Dermis lymphatic vessel endothelial cell (primary cell): ENCODE measurements at places on chromosomes 1 and 21. TPM values are rescaled to one million over a fixed set of nuclear protein-coding genes. Genes with fewer than 3 reads are reported as not detected.

Gene ANGPTL3
- total RNA-seq = not detected in 2 replicates

Gene CLCA1
- total RNA-seq = not detected in 2 replicates

Gene STYXL2
- total RNA-seq = not detected in 2 replicates

Gene CDK18
- total RNA-seq = 0.11 and 0.26 TPM in 2 replicates

Gene SHISAL2A
- not detected in 2 replicates for total RNA-seq

Gene SLC5A9
- 0.11 and 0.17 TPM in 2 replicates for total RNA-seq

Gene IGSF3
- 40.5 and 56.0 TPM in 2 replicates for total RNA-seq

Gene B3GALT5
- total RNA-seq = not detected in 2 replicates

Gene CD53
- total RNA-seq = not detected in 2 replicates

Gene BARHL2
- not detected in 2 replicates for total RNA-seq

Gene MX2
- total RNA-seq = 0.17 and 0.22 TPM in 2 replicates

Gene TRAF3IP3
- total RNA-seq = not detected in 2 replicates

Gene PTGFR
- 0.09 and 0.11 TPM in 2 replicates for total RNA-seq

Gene SPRR4
- total RNA-seq = not detected in 2 replicates

Gene FCGR3A
- total RNA-seq = not detected in 2 replicates

Gene GPR153
- total RNA-seq = 1.7 and 2.4 TPM in 2 replicates

Gene KCNC4
- total RNA-seq = 0.34 and 0.98 TPM in 2 replicates

Gene MCM3AP
- total RNA-seq = 65.0 and 96.2 TPM in 2 replicates

Gene FCRL4
- not detected in 2 replicates for total RNA-seq

Gene LINGO4
- not detected in 2 replicates for total RNA-seq

Gene RHCE
- total RNA-seq = 0.69 and 1.8 TPM in 2 replicates

Gene PBX1
- 0.33 and 1.5 TPM in 2 replicates for total RNA-seq

Gene SLC44A5
- 2.5 and 8.7 TPM in 2 replicates for total RNA-seq

Gene GPR157
- total RNA-seq = 4.1 and 4.6 TPM in 2 replicates

Gene FCRL5
- not detected in 2 replicates for total RNA-seq

Gene GPX7
- 13.5 and 13.6 TPM in 2 replicates for total RNA-seq

Gene LYST
- 13.7 and 15.0 TPM in 2 replicates for total RNA-seq

Gene SCMH1
- 8.5 and 9.5 TPM in 2 replicates for total RNA-seq

Gene S100A11
- total RNA-seq = 10.9 TPM in 2 replicates
